ENCODE measurements at places on chromosomes 5 and 9. TPM values are rescaled to one million over a fixed set of nuclear protein-coding genes. Genes with fewer than 3 reads are reported as not detected.

Gene RASGEF1C
- total RNA-seq, result not detected

Gene RHOBTB3
- total RNA-seq, result 349 TPM

- H3K4me3 ChIP-seq, result no peak overlapping the region
- H3K36me3 ChIP-seq, result no peaks in the 10 kb centered on the region
- no peak overlapping the region for H3K27ac ChIP-seq
- no peaks in the 10 kb centered on the region for H3K4me1 ChIP-seq
- DNase-seq, result no peak
- H3K27me3 ChIP-seq, result no peaks in the 10 kb centered on the region
Measured at GRCh38 chr5:8192840-8193239, 323.9 kb downstream of the MTRR start.

DNA sequence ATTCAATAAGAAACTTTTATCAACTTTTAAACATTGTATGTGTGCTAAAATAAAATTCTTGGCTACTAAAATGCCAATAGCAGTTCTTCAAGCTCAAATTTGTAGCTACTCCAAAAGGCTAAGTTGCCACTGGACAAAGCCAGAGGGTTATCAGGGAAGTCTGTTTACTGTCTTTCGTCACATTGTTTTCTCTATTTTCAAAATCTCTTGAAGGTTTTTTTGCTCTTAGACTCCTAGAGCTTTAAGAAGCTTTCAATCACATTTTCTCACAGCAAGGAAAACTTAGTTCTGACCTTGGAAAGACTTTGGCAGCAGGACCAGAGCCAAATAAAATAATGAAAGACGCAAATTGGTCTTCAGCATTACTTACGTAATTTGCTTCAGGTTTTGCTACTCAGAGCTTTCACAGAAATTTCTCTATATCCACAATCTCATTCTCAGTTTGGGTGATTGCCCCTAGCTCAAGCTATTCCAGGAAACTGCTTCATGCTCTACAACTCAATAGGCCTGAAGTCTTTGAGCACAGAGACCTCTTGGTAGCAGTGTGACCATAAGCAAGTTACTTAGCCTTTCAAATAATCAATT is 257.7 kb downstream of the GABRG2 start:
- no peaks in the 10 kb centered on the region for H3K36me3 ChIP-seq
- no peaks in the 10 kb centered on the region for H3K27me3 ChIP-seq
- no peak overlapping the region for H3K4me3 ChIP-seq
- H3K27ac ChIP-seq, result no peak overlapping the region

DNA sequence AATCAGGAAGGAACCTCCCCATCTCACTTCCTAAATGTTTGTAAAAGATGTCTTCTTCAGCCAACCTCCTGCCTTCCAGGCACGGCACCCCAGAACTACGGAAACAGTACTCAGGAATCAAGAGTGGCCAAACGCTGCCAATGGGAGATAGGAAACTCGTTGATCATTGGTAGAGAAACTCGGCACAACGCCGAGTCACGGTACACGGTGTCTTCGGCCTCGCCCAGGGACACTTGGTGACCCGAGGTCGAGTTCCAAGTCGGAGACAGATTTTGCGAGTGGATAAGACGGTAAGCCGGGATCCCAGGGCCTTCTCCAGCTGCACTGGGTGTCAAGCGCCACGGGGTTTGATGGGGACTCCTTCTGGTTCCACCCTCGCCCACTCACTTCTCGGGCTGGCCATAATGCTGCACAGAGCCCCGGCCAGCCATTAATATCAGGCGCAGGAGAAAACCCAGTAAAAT is 343 bp downstream of the KIAA0825 start:
- H3K4me3 ChIP-seq, result peak overlapping the region; percentile 96
- peaks cover 22% of the 10 kb centered on the region for H3K4me1 ChIP-seq
- H3K36me3 ChIP-seq, result no peaks in the 10 kb centered on the region
- peak overlapping the region; percentile 62 for H3K27ac ChIP-seq

Gene SH3GL2
- total RNA-seq, result 0.29 TPM

GRCh38 chr5:9833871-9834270 is 203.7 kb upstream of the TAS2R1 start:
- H3K27me3 ChIP-seq, result peaks cover 14% of the 10 kb centered on the region
- DNase-seq, result no peak
- no peak overlapping the region for H3K27ac ChIP-seq
- H3K36me3 ChIP-seq, result no peaks in the 10 kb centered on the region
- H3K4me3 ChIP-seq, result no peak overlapping the region
- no peaks in the 10 kb centered on the region for H3K4me1 ChIP-seq

- no peak overlapping the region for H3K4me3 ChIP-seq
- H3K27me3 ChIP-seq, result no peaks in the 10 kb centered on the region
- DNase-seq, result no peak
- no peaks in the 10 kb centered on the region for H3K4me1 ChIP-seq
Measured at GRCh38 chr5:92429646-92430045, 1046.5 kb upstream of the ARRDC3 start.

Gene AUH
- total RNA-seq, result 17.7 TPM

- no peak overlapping the region for H3K27ac ChIP-seq
- H3K4me1 ChIP-seq, result no peaks in the 10 kb centered on the region
- no peak overlapping the region for H3K4me3 ChIP-seq
- H3K36me3 ChIP-seq, result no peaks in the 10 kb centered on the region
- no peaks in the 10 kb centered on the region for H3K27me3 ChIP-seq
Measured at GRCh38 chr5:67416133-67416937, 219.7 kb upstream of the CD180 start.

GRCh38 chr9:116081435-116082115 is 72.0 kb upstream of the PAPPA start:
- H3K27ac ChIP-seq, result no peak overlapping the region
- H3K27me3 ChIP-seq, result no peaks in the 10 kb centered on the region
- H3K36me3 ChIP-seq, result no peaks in the 10 kb centered on the region

Gene IL4
- total RNA-seq, result not detected

GRCh38 chr5:72448368-72448767 is 58.8 kb downstream of the ZNF366 start:
- peak; percentile 31 for DNase-seq
- H3K27me3 ChIP-seq, result no peaks in the 10 kb centered on the region
- no peak overlapping the region for H3K4me3 ChIP-seq

DNA sequence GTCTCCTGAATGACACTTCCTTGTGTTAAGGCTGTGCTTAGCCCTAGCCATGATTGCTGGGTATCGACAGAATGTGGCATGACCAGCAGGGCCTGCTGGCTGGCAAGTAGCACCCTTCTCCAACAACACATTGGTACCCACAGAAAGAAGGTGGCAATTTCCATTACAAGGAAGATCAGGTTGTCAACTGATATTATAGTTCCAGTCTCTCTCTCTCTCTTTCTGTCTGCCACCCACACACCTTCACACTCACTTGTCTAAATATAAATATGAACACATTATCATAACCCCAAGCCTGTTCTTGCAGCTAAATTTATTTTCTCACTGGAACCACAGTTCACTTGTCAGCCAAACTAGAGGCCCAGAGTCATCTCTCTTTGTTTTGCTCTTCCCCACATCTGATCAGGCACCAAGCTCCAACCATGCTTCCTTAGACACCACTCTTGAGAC is 408.1 kb upstream of the PIK3R1 start:
- no peaks in the 10 kb centered on the region for H3K36me3 ChIP-seq

DNA sequence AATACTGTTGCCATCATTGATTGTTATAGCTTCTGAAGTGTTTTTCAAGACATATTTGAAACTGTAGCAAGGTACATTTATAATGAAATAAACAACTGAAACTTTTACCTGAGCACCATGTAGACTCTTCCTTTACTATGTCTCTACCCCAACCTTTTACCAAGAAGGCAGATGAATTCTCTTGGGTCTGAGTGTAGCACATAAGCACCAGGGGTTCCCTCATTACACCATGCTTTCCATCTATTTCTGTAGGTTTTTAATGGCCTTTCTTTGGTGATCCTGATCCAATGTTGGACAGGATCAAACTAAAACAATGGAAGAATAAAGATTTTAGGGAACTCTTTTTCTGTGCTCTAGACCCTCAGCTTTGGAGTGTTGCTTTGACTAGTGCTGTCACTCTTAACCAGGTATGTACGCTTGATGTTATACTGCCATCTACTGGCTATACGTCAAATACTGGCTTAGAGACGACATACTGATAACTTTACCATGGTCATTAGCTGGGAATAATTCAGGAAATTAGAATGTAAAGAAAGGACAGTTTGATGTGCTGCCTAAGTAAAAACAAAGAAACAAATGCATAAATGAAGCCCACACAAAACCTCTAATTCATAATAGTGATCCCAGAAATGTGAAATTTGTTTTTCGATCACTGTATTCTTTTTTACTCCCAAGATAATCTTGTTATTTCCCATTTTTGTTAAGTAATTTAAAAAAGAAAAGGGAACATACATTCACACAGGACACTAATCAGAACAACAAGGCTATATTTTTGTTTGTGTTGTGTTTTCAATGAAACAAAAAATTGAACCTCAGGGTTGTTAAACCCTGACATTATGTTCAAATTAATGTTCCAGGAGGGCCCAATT is 30.7 kb downstream of the IFNW1 start:
- peaks cover 8% of the 10 kb centered on the region for H3K27me3 ChIP-seq
- H3K36me3 ChIP-seq, result no peaks in the 10 kb centered on the region
- H3K4me3 ChIP-seq, result no peak overlapping the region
- peak; percentile 87 for DNase-seq
- H3K4me1 ChIP-seq, result no peaks in the 10 kb centered on the region
- no peak overlapping the region for H3K27ac ChIP-seq

Gene CCDC183
- not detected for total RNA-seq

DNA sequence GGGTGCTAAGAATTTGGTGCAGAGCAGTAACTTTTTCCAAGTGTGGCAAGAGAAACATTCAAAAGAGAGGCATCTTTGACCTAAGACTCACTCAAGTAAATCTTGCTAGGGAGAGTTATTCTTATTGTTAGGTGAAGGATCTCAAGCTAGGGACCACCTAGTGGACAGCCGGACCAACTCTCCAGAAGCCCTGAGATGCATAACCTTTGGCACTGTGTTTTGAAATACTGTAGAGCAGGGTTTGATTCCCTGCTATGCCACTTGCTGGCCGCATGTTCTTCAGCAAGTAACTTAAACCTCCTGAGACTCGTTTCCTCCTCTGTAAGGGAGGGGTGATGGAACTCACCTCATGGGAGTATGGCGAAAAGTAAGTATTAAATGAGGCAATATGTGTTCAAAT is 336.1 kb upstream of the ADAMTSL1 start:
- H3K4me1 ChIP-seq, result no peaks in the 10 kb centered on the region
- H3K36me3 ChIP-seq, result no peaks in the 10 kb centered on the region
- peaks cover 13% of the 10 kb centered on the region for H3K27me3 ChIP-seq
- DNase-seq, result no peak

Gene SPATA31D4
- total RNA-seq, result not detected

DNA sequence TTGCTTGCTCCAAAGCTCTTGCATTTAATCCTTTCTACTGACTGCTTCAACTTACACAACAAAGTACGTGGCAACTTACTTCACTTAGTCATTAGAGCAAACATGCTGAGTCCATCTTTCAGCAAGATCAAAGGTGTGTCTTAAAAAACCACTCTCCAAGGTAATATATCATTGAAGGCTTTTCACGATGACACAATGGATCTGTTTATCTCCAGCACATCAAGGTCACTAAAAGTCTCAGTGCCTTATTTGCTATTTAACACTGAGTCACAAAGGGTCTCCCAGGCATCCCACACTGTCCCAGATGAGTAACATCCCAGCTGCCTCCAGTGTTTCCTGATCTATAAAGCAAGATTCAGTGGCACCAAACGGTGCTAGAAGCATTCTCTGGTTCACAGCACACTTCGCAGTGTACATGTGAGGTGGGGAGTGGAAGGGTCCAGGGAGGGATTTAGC is 3.7 kb upstream of the CLK4 start:
- no peaks in the 10 kb centered on the region for H3K36me3 ChIP-seq
- peaks cover 5% of the 10 kb centered on the region for H3K4me1 ChIP-seq
- DNase-seq, result no peak
- H3K4me3 ChIP-seq, result no peak overlapping the region
- H3K27me3 ChIP-seq, result no peaks in the 10 kb centered on the region

GRCh38 chr9:136031741-136032730 is 63.1 kb downstream of the NACC2 start:
- DNase-seq, result peak; percentile 92
- peak overlapping the region; percentile 12 for H3K4me3 ChIP-seq

Gene PCDHB5
- total RNA-seq, result 2.9 TPM

GRCh38 chr5:127386557-127386956 is 96.0 kb downstream of the MEGF10 start:
- peak; percentile 37 for DNase-seq
- H3K4me1 ChIP-seq, result peaks cover 9% of the 10 kb centered on the region
- no peaks in the 10 kb centered on the region for H3K36me3 ChIP-seq
- H3K27ac ChIP-seq, result no peak overlapping the region

DNA sequence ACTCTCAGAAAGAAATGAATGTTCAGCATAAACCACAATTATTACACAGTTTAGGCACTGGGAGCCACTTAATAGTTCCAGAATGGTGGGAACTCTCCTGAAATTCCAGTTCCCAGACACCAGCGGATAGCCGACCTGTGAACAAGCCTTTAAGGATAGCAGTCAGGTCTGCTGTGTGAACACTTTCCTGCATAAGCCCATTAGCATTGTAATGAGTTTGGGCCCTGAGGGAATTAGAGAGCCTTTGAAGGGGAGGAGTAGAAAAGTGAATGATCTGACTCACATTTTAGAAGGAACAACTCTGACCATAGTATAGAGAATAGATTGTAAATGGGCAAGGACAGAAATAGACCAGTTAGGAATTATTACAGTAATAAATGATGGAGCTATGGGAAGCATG is 189.1 kb downstream of the ADGRV1 start:
- no peaks in the 10 kb centered on the region for H3K36me3 ChIP-seq
- no peaks in the 10 kb centered on the region for H3K27me3 ChIP-seq
- H3K27ac ChIP-seq, result no peak overlapping the region

Gene PCDHGB1
- total RNA-seq, result 5.0 TPM

Gene ZDHHC11
- total RNA-seq, result 1.8 TPM

GRCh38 chr9:117412006-117412715 is 2.7 kb downstream of the ASTN2 start:
- no peaks in the 10 kb centered on the region for H3K36me3 ChIP-seq
- H3K4me1 ChIP-seq, result no peaks in the 10 kb centered on the region
- peak; percentile 75 for DNase-seq
- no peak overlapping the region for H3K27ac ChIP-seq
- no peak overlapping the region for H3K4me3 ChIP-seq

Gene GARNL3
- 5.8 TPM for total RNA-seq

Gene AIF1L
- total RNA-seq, result under 0.01 TPM

GRCh38 chr5:135989686-135990085 is 34.9 kb upstream of the LECT2 start:
- H3K27ac ChIP-seq, result no peak overlapping the region
- no peak overlapping the region for H3K4me3 ChIP-seq
- H3K36me3 ChIP-seq, result no peaks in the 10 kb centered on the region
- H3K27me3 ChIP-seq, result no peaks in the 10 kb centered on the region

Measured in osteoblast (primary cell).